ENCODE measurements at places on chromosomes 12 and 14.
A peak's percentile ranks its signal among the peaks of the same experiment; 100 is the strongest.

DNA sequence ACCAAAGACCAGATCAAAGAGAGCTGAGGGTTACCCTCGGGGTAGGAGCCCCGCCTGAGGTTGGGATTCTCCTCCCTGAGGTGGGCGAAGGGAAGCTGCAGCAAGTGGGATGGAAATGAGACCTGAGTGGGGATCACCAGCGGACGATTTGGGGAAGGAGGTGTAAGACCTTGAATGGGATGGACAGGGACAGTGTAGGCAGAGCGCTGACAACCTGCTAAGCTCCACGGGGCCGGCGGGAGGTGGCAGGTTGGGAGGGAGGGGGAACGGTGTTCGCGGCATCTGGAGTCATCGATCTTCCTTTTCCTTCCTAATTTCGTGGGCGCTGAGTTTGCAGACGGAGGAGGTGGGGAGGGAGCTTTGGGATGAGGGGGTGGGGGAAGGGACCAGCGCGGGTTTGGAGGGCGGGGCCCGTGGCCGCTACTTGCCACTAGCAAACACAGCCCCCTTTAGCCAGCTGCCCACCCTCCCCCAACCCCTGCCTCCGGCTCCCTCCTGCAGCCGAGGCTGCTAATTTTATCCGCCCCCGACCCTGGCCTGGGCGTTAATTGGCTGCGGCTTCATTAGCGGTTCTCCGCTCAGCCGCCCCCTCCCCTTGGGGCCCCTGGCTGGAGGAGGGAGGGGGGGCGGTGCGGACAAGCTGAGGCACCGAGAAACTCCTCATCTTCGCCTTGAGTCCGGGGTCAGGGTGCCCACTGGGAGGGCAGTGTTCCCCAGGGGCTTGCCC, 2.8 kb upstream of the SHMT2 start:
- peak; percentile 33 for DNase-seq

- peak; percentile 42 for DNase-seq
Observed at GRCh38 chr14:52950410-52950897, 396 bp downstream of the FERMT2 start.

DNA sequence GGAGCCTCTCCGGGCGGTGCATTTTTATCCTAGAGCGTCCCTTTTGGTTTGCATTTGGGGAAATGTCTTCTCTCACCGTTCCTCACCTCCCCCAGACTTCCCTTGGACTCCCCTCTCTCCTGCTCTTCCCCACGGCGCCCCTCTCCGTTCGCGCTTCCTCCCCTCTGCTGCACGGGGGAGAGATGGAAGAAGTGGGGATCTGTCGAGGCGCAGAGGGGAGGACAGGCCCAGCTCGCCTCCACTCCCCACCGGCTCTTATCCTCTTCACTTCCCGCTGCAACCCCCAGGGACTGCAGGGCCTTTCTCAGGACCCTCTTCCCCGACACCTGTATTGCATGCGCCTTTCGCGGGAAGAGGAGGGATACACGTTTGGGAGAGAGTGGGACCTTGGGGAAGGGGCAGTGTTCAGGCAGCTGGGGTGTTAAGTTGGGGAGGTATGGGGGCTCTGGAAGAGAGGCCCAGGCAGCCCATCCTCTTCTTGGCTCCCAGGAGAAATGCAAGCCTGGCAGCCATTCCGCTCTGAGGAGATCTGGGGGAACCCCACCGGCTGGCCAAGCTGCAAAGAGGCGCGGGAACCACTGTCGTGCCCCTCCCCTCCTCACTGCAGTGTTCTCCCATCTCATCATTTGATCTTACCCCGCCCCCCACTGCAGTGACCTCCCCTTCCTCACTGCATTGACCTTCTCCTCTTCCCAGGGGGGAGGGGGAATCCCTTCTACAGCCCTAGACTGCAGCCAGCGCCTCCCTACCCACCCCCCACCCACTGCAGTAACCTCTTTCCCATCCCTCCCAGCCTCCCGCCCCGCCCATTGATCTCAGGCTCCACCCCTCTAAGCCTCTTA, 788 bp downstream of the ENO2 start:
- DNase-seq, result no peak

DNA sequence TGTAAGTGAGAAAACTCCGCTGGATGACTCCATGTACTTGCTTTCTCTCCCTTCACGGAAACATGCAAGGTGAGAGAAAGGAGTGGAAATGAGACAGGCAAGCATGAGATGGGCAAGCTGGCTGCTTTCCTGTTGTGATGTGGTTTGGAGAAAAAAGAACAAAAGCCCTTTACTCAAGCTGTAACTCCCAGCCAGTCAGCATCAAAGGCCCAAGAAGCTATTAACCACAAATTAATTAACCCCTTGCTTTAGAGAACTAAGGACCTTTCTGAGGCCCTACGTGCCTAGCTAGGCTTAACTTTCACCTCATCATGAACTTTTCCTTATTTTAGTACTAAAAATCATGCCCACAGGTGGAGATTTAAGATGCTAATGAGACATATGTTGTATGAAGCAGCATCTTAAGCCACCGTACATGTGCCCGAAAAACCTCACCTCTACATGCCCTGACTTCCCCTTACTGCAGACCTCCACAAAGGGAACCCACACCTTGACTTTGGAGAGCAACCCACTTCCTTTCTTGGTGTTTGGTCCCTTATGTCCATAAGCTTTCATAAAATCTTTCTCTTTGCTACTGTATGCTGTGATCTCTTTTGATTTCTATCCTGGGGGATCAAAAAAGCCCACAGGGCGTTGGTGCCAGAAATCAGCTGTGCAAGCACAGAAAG, 87.0 kb downstream of the GALNT8 start:
- no peak for DNase-seq

DNA sequence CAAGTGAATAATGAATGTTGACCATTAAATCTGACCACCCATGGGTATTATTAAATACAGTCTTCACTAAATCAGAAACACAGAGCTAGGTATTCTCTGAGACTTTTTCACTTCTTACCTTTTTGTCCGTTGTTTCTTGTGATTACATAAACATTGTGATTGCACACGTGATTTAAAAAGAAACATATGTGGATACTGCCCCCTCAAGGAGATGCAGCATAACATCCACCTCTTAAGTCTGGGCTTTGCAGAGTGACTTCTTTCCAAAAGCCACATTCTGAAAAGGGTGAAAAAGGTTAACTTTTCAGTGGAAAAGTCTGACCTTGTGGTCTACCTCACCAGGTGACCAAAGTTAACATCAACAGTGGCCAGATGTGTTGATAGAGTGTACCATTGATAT, 185.5 kb upstream of the FAR2 start:
- DNase-seq, result no peak

GRCh38 chr12:91326058-91327027, 143.7 kb upstream of the DCN start:
- DNase-seq, result peak; percentile 26

DNA sequence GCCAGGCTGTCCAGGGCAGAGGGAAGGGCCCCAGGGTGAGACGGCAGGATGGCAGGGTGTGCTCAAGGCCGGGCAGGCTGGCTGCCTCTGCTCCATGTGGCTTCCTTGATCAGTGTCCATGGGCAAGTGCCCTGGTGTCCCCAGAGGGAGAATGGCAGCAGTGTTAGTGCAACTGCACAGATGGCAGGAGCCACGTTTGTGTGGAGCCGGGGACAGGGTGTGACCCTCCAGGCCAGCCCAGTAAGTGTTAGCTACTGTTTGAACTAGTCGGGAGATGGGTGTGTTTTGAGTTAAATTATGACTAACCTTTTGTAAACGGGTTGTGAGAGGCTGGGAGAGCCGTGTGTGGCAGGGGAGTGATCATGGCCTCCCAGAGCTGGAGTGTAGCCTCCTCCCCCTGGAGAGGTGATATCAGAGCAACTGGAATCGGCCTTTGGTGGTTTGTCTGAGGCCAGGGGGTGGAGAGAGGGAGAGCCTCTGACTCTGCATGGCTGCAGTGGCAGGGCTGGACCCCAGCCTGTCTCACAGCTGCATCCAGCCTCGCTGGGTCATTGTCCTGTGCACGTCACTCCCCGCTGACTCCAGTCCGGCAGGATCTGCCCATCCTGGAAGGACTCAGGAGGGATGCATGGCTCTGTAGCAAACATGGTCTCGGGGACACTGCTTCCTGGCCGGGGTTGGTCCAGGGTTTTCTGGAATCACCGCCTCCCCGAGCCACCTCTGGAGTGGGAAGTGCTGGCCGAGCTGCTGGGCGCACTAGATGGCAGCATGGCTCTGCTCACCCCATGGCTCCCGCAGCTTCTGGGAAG, 27.8 kb downstream of the AACS start:
- no peak for DNase-seq

DNA sequence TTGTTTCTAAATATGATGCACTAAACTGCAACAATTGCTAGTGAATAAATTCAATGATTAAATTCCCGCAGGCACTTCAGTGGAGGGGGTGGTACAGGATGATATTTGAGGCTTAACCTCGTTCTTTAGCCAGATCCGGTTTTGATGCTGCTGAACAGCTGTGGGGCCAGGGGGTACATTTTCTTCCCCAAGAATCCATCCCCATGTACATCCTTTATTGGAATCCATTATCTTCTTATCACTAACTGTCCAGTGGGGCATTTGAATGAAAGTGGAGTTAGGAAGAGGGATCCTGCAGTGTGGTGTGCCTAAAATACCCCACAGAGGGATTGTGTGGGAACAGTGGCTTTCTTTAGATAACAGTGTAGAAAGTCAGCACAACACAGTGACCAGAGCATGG, 45.2 kb upstream of the OASL start:
- DNase-seq, result no peak

- no peak for DNase-seq
Observed at GRCh38 chr14:92362781-92363235, 39.8 kb downstream of the SLC24A4 start.

DNA sequence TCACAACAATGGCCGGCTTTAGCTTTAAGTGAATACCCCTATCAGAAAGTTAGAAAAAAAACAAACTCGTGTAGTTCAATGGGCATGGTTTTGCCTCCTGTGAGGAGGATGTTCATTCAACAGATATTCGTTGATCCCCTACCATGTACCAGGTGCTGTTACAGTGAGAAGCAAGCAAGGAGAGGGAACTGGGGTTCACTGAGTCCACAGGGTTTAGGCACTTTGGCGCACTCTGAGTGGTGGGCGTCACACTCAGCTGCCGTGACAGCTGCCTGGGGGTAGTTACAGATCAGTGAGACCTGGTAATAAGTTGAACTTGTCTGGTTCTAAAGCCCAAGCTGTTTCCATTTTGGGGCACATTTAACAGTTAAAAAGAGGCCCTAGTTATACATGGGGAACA, 74.2 kb downstream of the PAPOLA start:
- no peak for DNase-seq

DNA sequence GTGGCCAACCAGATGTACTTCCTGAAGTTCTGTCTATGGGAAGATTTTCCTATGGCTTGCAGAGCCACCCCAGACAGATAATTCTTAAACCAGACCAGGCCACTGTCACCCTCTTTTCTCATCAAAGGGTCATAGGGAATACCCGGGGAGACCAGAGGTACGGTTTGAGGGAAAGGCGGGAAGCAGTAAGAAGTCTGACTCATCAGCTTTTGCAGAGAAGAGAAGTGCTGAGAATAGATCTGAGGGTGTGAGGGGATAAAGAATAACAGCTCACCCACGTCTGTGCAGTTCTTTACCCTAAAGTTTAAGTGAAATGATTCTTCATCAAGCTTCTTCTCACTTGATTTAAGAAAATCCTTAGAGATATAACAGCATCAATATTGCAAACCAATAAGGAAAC, 21.3 kb upstream of the POC1B start:
- no peak for DNase-seq

GRCh38 chr12:116687888-116688287, 50.0 kb downstream of the SPRING1 start:
- DNase-seq, result peak; percentile 56

GRCh38 chr12:83462419-83462818, 775.7 kb downstream of the TMTC2 start:
- no peak for DNase-seq

- peak; percentile 32 for DNase-seq
Observed at GRCh38 chr14:22538671-22539228, 50.3 kb downstream of the DAD1 start.

GRCh38 chr12:29447285-29447975, 50.1 kb downstream of the OVCH1 start:
- DNase-seq, result no peak

- DNase-seq, result no peak
Observed at GRCh38 chr14:72925815-72926291, 411 bp upstream of the DCAF4 start.
